Adrenal gland (tissue), 19 donors: ENCODE measurements at places on chromosomes 5 and 9. TPM values are rescaled to one million over a fixed set of nuclear protein-coding genes. Genes with fewer than 3 reads are reported as not detected.

The FRMPD1 gene
- not detected for total RNA-seq

The HNRNPAB gene
- 117 TPM for total RNA-seq

The GALNT12 gene
- total RNA-seq, result 4.4 TPM

The CATSPER3 gene
- total RNA-seq, result 0.50 TPM

The ZBTB26 gene
- 3.5 TPM for total RNA-seq

The BRINP1 gene
- total RNA-seq, result 5.4 TPM

The SAXO1 gene
- total RNA-seq, result 0.50 TPM

The TAF11L5 gene
- total RNA-seq, result not detected

The TNFSF15 gene
- 0.46 TPM for total RNA-seq

The POLE3 gene
- total RNA-seq, result 73.5 TPM

DNA sequence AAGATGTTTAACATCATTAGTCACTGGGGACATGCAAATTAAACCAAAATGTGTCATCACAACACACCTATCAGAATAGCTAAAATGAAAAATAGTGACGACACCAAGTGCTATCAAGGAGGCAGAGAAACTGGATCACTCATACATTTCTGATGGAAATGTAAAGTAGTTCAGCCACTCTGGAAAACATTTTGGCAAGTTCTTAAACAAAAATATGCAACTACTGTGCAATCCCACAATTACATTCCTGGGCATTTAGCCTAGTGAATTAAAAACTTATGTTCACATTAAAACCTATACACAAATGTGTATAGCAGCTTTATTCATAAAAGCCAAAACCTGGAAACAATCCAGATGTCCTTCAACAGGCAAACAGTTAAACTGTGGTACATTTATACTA, 53.1 kb downstream of the SVEP1 start:
- peaks cover 3% of the 10 kb centered on the region for H3K4me1 ChIP-seq
- H3K4me3 ChIP-seq, result no peak overlapping the region
- no peaks in the 10 kb centered on the region for H3K27me3 ChIP-seq
- H3K27ac ChIP-seq, result no peak overlapping the region
- DNase-seq, result no peak

- DNase-seq, result no peak
- no peaks in the 10 kb centered on the region for H3K36me3 ChIP-seq
- H3K27ac ChIP-seq, result no peak overlapping the region
These were observed 183.9 kb upstream of the SH3GL2 start for GRCh38 chr9:17394881-17395510.

- no peaks in the 10 kb centered on the region for H3K27me3 ChIP-seq
- no peak overlapping the region for H3K27ac ChIP-seq
- H3K36me3 ChIP-seq, result no peaks in the 10 kb centered on the region
- no peak overlapping the region for H3K4me3 ChIP-seq
These were observed 9.6 kb downstream of the TLE4 start for GRCh38 chr9:79581388-79581787.

DNA sequence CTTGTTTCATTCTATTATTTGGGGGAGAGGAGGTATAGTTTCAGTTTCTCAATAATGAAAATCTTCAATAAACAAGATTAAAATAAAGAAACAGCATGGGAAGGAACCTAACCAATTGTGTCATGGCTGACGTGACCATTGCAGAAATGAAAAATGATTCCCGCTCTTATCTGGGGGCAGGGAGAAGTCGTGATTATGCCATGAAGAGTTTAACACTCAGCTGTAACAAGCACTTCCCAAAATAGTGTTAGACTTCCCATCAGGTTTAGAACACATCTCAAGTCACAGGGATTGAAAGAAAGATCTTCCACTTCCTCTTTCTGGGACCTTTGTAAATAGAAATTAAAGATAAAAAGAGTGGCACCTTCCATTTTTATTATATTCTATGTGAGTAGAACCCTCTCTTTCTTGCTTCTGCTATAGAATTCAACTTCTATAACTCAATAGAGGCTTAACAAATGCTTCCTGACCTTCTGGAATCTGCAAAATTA, 122.2 kb downstream of the TRPM6 start:
- H3K27ac ChIP-seq, result no peak overlapping the region
- no peaks in the 10 kb centered on the region for H3K4me1 ChIP-seq
- no peak overlapping the region for H3K4me3 ChIP-seq

GRCh38 chr5:67120032-67120431, 76.6 kb downstream of the CD180 start:
- no peaks in the 10 kb centered on the region for H3K36me3 ChIP-seq
- H3K27me3 ChIP-seq, result no peaks in the 10 kb centered on the region

DNA sequence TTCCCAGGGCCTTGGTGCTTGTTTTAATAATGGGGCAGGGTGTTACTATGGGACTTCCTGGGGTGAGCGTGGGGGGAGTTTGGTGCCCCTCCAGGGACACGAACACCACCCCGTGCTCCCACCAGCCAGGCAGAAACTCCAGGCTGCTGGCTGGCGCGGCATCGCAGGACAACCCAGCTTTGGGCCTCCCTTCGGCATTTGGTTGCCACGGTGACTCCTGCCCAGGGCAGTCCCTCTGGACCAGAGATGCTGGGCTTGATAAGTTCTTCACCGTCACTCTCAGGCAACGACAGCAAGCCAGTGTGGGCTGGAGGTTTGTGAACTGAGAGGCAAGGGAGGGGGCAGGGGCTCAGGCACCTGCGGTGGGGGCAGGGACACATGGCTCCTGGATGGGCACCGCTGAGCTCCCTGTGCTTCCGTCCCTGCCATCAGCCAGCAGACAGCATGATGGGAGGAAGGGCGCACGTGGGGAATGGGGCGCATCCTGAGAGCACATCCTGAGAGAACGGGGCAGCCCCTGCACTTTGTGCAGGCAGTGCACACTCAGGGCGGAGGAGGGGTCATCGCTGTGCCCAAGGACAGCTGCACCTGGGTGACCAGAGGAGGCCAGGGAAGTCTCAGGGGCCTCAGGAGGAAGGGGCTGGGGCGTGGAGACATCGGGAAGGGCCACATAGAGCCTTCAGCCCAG, 116.4 kb downstream of the RXRA start:
- peaks cover 3% of the 10 kb centered on the region for H3K36me3 ChIP-seq
- H3K4me1 ChIP-seq, result peaks cover 39% of the 10 kb centered on the region
- no peak overlapping the region for H3K27ac ChIP-seq

- H3K4me3 ChIP-seq, result no peak overlapping the region
- no peaks in the 10 kb centered on the region for H3K4me1 ChIP-seq
- no peak for DNase-seq
- H3K27me3 ChIP-seq, result no peaks in the 10 kb centered on the region
These were observed 260.8 kb upstream of the PPP1R2B start for GRCh38 chr5:156589104-156589945.

DNA sequence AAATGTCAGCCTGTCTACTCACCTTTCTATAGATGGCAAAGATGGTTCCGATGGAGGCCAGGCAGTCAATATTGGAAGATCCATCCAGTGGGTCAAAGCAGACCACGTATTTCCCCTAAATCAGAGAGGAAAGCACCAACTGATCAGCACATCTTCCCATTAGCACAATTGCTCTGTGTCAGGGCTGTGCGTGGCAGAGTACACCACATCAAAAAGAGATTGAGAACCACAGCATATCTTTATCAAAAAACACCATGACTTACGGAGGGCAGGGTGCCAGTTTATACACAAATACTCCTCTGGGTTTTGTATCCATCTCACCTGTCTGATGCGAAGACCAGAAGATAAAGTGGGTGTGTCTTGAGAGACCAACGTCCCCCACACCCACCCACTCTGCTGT, 9.1 kb downstream of the FBP2 start:
- H3K27me3 ChIP-seq, result no peaks in the 10 kb centered on the region
- no peak overlapping the region for H3K27ac ChIP-seq
- no peak for DNase-seq
- H3K4me3 ChIP-seq, result no peak overlapping the region
- H3K4me1 ChIP-seq, result no peaks in the 10 kb centered on the region
- no peaks in the 10 kb centered on the region for H3K36me3 ChIP-seq

DNA sequence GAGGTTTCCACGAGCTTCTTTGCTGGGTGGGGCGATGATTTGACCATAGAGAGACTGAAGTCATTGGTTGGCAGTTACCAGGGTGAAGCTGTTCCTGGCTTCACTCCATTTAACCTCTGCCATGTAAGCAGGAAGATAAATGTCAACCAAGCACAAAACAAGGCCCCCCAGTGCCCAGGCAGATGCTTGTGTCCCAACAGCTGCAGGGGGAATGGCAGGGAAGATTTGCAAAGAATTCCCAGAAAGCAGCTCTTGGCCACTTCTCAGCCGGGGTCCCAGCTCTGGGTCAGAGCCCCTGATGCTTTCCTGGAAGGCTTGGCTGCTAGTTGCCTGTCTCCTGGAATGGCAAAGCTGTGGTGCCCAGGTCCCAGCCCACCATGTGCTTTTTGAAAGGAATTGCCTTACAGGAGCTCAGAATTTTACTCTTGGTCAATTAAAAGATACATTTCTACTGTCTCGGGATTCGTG, 383.4 kb downstream of the ENC1 start:
- H3K27me3 ChIP-seq, result no peaks in the 10 kb centered on the region
- no peaks in the 10 kb centered on the region for H3K36me3 ChIP-seq
- no peak overlapping the region for H3K27ac ChIP-seq
- H3K4me1 ChIP-seq, result peaks cover 4% of the 10 kb centered on the region
- H3K4me3 ChIP-seq, result no peak overlapping the region

DNA sequence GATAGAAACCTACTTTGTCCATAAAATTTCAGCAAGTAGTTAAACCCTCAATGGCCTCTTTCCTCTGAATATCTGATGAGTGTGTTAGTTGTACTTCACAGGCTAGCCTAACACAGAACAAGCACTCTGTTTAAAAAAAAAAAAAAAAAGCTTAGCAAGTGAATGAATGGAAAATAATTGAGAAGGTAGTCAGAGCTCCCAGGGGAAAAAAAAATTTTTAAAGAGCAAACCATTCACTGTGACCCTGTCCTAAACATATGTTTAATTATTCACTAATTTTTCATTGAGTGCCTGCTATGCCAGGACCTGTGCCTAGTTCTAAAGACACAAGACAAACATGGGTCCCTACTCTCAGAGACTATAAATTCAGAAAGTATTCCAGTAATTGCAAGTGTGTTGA, 69.3 kb downstream of the SH3RF2 start:
- DNase-seq, result no peak
- no peaks in the 10 kb centered on the region for H3K27me3 ChIP-seq
- H3K27ac ChIP-seq, result no peak overlapping the region

GRCh38 chr9:89462817-89463683, 34.9 kb downstream of the SEMA4D start:
- peaks cover 7% of the 10 kb centered on the region for H3K4me1 ChIP-seq
- no peak overlapping the region for H3K27ac ChIP-seq
- H3K36me3 ChIP-seq, result no peaks in the 10 kb centered on the region
- no peaks in the 10 kb centered on the region for H3K27me3 ChIP-seq
- DNase-seq, result no peak
- H3K4me3 ChIP-seq, result no peak overlapping the region

DNA sequence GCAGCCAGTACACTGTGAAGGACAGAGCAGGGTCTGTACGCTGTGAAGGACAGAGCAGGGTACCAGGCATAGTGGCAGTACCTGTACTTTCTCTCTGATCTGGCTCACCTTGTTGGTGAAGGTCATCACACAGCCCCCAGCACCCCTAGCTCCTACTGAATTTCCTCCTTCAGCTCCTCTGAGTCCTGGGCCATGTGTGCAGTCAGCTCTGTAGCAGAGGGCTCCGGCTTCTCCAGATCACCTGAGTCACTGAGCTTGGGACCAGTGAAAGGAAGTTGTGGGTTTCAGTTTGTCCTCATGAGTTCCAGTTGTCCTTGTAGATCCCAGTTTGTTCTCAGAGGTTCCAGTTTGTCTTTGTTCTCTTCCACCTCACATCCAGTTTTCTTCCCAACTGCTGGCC, 5.5 kb downstream of the NUDT2 start:
- H3K36me3 ChIP-seq, result peaks cover 12% of the 10 kb centered on the region
- H3K4me1 ChIP-seq, result no peaks in the 10 kb centered on the region
- H3K4me3 ChIP-seq, result no peak overlapping the region
- H3K27ac ChIP-seq, result no peak overlapping the region

- no peak overlapping the region for H3K4me3 ChIP-seq
- H3K4me1 ChIP-seq, result peaks cover 5% of the 10 kb centered on the region
- H3K27ac ChIP-seq, result no peak overlapping the region
- H3K27me3 ChIP-seq, result no peaks in the 10 kb centered on the region
- H3K36me3 ChIP-seq, result no peaks in the 10 kb centered on the region
- DNase-seq, result no peak
These were observed 24.6 kb downstream of the C9orf85 start for GRCh38 chr9:71936066-71936465.
